ENCODE measurements at places on chromosomes 5 and 9.

GRCh38 chr5:52989025-52989780, at the start of gene ITGA2:
Gene ITGA2 (plus strand): TSS chr5:52989352. CDS start chr5:52989469, 117 bp downstream.
- DNase-seq: peak; percentile 89

- peak; percentile 78 for DNase-seq
Measured at GRCh38 chr5:151745071-151745705, 13.2 kb downstream of the ATOX1 start.

DNA sequence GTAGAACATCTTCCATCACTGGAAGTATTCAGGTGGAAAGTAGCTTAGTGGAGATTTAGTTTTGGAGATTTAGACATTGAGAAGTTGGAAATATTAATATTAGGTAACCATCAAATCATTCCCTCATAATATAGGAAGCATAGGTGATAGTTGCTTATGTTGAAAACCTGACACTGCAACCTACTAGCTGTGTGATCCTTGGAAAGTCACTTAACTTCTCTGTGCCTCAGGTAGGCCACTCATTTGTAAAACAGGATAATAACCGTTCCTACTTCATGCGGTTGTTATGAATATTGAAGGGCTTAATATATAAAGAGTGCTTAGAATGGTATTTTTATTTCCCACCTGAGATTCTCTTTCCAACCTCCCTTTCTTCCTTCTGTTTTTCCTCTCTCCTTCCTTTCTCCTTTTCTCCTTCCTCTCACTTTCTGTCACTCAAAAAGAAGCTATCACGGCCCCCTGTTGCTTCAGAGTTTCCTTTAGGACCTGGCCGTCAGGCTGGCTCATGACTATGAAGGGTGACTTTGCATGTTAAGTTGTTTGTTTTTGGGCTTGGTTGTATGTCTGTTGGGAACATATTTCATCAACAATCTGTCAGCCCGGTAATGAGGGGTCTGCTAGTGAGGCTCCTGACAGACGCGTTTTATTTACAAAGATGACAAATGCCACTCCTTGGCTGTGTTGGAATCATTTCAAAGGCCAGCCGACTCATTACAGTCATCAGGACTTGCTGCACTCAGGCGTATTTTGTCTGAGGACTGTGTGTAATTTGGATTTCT, 31.0 kb downstream of the DOCK2 start:
- no peak for DNase-seq

DNA sequence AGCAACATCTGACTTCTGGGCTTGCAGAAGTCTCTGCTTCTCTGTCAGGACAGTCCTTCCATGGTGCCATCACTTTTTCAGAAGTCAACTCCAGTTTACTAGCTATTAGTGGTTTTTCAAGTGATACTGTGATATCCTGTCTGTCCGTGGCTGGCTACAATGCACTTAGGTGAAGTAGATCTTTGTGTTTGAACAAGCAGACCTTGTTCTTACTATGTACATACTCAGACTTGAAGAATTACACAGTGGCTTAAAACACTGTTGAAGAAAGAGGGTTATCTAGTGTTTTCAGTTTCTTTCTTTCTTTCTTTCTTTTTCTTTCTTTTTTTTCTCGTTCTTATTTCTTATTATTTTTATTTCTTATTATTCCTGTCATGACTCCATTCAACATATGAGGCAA, 228.7 kb downstream of the NTRK2 start:
- DNase-seq: no peak

DNA sequence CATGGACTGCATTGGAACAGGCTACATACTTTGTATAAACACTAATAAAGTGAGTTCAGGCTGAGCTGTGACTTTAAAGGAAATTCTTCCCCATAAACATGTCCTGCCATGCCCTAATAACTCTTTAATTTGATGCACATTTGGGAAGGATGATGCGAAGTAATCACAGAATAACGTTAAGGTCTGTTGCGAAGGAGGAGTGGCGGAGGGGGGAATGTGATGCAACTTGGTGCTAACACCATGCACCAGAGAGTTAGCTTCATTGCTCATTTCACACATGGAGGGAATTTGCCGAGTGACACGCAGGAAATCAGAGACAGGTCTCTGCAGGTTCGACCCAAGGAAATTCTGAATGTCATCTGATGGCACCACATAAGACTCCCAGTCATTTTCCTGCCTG, 32.9 kb downstream of the SLIT3 start:
- DNase-seq: peak; percentile 88

DNA sequence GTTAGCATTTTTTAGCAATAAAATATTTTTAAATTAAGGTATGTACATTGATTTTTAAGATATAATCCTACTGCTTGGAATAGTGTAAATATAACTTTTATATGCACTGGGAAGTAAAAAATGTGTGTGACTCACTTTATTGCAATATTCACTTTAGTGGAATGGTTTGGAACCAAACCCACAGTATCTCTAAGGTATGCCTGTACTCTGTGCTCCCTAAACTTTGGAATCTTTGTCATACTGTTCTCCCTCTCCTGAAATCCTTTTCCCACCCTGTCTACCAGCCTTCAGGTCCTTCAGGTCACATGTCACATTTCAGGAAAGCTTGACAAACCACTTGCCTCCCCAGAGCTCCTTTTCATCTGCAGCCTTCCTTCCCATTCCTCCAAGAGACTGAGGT, 308.7 kb downstream of the SPOCK1 start:
- no peak for DNase-seq

- DNase-seq: no peak
Measured at GRCh38 chr5:43772764-43773477, 169.9 kb downstream of the NNT start.

GRCh38 chr9:94300470-94301301, 27.8 kb downstream of the NUTM2F start:
- DNase-seq: no peak

DNA sequence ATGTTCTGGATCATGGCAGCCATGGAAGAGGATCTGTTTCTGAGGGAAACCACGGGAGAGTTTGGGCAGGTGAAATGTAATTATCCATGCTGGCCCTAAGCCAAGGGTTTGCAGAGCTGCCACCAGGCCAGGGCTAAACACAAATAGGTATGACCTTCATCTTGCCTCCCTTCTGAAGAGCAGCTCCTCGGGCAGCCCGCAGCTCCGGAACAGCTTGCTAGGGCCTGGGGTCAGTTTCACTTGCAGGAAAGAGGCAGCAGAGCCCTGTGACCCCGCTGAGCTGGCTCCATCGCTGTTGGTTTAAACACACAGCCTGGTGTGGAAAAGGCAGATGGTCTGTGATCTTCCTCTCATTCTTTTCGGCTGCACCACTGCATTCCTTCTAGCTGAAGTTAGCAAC, 141.4 kb downstream of the TMEM38B start:
- no peak for DNase-seq

DNA sequence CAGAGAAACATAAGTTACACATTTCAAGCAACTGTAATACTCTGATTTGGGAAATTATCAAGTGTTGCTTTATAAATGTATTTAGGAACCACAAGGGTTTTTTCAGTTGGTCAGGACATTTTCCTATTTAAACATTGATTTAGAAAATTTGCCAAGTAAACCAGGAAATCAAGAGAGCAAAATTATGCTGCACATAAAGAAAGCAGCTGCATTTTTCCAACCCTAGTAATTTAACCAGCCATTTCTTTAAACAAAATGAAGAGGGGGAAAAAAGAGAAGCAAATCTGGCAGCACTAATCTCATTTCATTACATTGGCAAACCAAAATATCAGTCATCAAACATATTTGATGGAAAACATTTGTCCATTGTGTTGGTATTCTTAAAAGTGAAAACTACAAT, 271.4 kb downstream of the TLE1 start:
- no peak for DNase-seq

- no peak for DNase-seq
Measured at GRCh38 chr9:93024646-93024910, 33.9 kb upstream of the SUSD3 start.

DNA sequence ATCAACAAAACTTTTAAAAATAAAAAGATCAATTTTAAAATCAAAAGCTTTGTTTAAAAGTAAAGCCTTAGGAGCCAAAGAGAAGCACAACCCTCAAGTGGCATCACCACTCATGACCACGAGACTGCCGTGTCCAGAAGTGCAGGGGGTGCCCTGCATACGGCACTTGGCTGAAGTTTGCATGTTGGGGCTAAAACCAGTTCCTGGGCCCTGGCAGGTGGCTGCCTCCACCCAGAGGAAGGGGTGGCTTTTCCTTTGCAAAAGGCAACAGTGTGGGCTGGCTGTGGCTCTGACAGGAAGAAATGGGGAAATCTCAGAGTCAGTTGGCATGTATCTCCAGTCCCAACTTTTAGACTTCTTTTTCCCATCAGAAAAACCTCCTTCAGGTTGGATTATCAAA, 15.3 kb downstream of the TRMO start:
- DNase-seq: no peak

DNA sequence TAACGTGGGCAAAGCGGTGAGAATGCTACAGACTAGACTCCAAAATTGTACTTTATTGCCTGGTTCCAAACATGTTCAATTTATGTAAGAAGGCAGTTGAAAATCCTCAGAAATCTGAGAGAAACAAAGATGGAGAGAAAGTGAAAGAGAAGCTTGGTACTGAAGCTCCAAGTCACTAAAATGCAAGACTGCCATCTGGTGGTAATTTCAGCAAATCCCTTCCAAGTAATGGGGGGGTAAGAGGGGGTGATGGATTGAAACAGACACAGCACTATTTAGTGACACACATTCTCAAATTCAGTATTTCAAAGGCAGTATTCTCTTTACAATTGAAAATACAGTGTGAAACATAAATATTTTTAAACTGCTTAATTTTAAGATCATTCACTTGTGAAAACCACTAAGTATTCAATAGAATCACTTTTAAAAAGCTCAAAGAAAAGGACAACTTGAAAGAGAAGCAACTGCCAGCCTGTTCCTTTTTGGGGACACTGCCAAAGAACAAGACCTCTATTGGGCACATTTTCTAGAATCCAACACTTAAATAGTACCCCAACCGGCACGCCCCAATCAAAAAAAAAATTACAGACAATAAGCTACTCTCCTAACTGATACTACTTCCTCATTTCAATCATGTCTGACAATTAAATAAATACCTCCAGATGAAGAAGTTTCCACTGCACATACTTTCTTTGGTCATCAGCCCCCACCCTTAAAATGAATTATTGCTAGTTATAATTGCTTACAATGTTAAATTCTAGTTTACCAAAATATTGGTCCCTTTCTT, 131.5 kb downstream of the AGTPBP1 start:
- DNase-seq: peak; percentile 33

- no peak for DNase-seq
Measured at GRCh38 chr5:5156471-5157082, 16.4 kb downstream of the ADAMTS16 start.

GRCh38 chr5:17817990-17818389, 183.7 kb downstream of the TAF11L14 start:
- no peak for DNase-seq

DNA sequence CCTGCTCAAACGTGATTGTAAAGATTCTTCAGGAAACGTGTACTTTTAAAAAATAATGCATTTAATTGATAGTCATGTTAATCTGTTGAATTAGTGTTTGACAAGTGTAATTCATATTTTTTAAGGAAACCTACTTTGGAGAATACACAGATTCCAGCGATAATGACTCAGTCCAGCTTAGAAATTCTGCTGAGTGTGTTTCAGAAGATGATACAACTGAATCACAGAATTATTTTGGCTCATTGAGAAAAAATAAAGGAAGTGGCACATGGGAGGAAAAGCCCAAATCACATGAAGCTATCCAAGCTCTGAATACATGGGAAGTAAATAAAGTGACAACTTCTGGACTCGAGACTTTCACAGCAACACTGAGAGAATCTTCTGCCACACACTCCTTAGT, 37.8 kb downstream of the ICE1 start:
- DNase-seq: no peak

GRCh38 chr5:35096216-35096615, 48.5 kb upstream of the AGXT2 start:
- no peak for DNase-seq

DNA sequence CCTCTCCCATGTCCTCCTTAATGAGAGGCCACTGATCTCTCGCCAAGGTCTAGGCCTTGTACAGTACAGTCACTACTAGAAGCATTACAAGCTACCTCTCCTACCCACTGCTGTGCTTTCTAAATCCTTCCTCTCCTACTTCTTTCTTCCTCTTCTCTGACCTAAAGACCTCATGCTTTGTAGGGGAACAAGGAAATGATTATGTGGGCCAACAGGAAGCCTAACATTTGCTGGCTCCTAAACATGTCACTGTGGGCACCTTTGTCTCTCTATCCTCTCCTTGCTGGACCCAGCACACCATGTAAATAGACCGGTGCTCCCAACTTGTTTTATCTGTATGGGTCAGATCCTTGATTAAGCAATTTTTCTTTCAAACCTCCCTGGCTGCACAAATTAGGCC, 16.7 kb downstream of the SLC28A3 start:
- no peak for DNase-seq

DNA sequence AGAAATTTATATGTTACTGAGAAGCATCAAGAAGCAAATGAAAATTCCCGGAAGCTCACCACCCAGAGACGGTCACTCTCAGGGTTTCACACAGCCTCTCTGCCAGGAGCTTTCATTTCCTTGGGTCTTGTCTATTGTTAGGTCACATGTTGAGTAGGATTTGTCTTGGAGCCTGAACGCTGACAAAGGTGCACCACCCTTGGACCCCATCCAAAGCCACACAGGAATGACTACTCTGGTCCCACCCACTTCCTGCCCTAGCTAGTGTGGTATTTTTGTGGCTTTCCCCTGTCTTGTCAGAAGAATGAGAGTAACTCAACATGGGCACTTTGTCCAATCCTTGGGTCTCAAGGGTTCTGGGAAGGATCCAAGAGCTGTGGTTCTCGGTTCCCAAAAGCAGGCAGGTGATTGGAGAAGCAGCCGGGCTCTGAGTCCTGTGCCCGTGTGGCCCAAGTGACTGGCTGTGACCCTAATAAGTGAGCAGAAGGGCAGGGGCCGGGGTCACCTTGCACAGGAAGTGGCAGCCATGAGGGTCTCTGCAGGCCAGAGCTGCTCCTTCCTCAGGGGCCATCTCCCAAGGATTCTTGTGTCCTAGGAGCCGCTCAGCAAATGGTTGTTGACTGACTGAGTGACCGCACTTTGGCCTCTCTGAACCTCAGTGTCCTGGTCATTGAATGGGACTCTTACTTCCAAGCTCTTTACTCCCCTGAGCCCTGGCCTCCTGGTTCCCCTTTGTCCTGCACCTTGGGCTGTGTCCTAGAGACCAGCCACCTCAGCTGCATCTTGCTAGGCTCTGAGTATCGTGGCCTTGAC, 6.9 kb downstream of the FGD3 start:
- DNase-seq: peak; percentile 59

DNA sequence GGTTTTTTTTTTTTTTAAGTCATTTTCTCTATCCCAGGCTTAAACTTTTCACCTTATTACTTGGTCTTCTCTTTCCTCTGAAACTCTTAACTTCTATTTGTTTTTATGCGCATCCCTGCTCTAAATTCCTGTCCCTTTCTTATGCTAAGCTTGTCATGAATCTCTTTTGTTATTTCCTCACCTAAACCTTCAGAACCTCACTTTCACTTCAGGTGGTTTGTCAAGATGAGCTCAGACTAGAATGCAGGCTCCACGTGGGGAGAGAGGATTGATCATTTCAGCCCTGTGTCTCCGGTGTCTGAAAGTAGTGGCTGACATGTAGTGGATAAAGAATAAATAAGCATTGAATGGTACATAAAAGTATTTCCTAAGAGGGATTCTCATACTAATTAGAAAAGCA, 63.6 kb downstream of the ANXA1 start:
- DNase-seq: no peak

All from lower leg skin (tissue), 4 donors.